Spinal cord (tissue), 10 donors: ENCODE measurements at places on chromosomes 3 and 15. TPM values are rescaled to one million over a fixed set of nuclear protein-coding genes. Genes with fewer than 3 reads are reported as not detected.

POMGNT2 gene
- total RNA-seq = 21.0 TPM

OXTR gene
- total RNA-seq = 1.6 TPM

RHOV gene
- total RNA-seq = 2.8 TPM

DNA sequence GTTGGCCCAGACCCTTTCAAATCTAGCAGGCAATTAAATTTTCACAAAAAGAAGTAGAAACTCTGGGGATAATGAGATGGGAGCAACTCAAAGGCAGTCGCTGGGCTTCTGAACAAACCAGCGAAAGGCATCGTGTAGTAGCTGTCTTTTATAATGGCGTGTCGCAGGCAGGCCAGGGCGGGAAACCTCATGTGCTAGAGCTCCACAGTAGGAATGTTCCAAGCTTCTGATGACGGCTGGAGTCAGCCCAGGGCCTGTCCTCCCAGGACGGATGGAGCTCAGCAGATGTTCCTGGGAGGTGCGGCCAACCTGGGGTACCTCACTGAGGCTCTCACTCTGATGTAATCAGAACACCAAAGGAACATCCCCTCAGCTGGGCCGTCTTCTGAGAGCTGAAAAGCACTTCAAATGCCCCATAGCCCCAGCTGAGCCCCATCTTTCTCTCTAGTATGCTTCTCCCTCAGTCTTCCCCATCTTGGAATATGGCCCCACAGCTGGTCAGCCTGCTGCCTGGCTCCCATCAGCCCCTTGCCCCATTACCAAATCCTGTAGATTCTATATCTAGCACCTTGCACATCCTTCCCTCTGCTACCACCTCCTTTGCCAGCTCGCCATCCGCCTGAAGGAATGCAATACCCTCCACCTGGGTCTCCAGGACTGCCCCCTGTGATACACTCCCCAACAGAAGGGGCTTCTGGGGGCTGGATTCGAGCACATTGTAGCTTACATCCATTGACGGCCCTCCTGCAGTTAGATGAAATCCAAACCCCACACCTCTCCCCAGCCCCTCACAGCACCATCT lies 54.9 kb upstream of the ATP2B2 start:
- no peaks in the 10 kb centered on the region for H3K36me3 ChIP-seq
- no peak overlapping the region for H3K4me3 ChIP-seq
- H3K27me3 ChIP-seq = no peaks in the 10 kb centered on the region
- no peak overlapping the region for H3K27ac ChIP-seq
- peaks cover 3% of the 10 kb centered on the region for H3K4me1 ChIP-seq

PATL2 gene
- total RNA-seq = 2.0 TPM

DNA sequence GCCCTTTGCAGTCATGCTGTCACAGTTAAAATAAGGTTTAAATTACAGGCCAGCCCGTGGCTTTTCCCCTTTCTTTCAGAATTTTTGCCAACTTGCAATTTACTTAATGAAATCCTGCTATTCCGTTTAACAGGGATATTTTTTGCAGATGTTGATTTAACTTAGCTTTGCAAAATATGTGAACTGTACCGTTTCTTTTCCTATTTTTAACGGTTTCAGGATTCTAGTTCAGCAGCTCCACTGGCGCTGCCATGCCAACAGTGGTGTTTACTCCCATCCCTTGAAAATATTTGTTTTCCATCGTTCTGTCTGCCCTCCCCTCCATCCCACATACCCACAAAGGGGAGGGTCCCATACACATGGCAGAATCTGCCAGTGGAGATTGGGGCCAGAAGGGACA lies 54.3 kb downstream of the SMAD6 start:
- H3K36me3 ChIP-seq = peaks cover 2% of the 10 kb centered on the region
- H3K4me3 ChIP-seq = no peak overlapping the region
- DNase-seq = no peak
- peak overlapping the region; percentile 58 for H3K27ac ChIP-seq

DPPA2 gene
- total RNA-seq = not detected

DNA sequence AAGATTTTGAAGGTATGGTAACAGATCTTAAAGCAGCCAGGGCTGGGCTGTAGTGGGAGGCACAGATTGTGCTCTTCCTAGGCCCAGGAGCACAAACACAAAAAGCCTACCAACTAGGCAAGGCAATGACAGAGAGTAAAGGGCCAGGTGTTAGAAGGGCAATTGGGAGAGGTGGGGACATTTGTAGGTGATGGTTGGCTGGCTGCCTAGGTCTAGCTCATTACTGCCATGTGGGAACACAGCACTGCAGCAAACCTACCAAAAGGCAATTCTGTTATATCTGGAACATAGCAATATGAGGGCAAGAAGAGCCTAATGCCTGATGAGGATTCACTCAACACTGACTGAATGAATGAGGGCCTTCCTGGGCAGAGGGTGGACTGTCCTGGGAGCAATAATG lies 30.4 kb downstream of the ARHGEF3 start:
- H3K27me3 ChIP-seq = no peaks in the 10 kb centered on the region
- no peak for DNase-seq
- no peak overlapping the region for H3K4me3 ChIP-seq
